ENCODE measurements at places on chromosomes 4 and X. TPM values are rescaled to one million over a fixed set of nuclear protein-coding genes. Genes with fewer than 3 reads are reported as not detected.

The TGIF2LX gene
- not detected for total RNA-seq

The ADGRG4 gene
- not detected for total RNA-seq

The FAM47A gene
- total RNA-seq: not detected

The OPN1LW gene
- total RNA-seq: not detected

The RAB41 gene
- not detected for total RNA-seq

The XPNPEP2 gene
- total RNA-seq: 0.32 TPM

The RRH gene
- total RNA-seq: not detected

The DRP2 gene
- total RNA-seq: 0.08 TPM

DNA sequence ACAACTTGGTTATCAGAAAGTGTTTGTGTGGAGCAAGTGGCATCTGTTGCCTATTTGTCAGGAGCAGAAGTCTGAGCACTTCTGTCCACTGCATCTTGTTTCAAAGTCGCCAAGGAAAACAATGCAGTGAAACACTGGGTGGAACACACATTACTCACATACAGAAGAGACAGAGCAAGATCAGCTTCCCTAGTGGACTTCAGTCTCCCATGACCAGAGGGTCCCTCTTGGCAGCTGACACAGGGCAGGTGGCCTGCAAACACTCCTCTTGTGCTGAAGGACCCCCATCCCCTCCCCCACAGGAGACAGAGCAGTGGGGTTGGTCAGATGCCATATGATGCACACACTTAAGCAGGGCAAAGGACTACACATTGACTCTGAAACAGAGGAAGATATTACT lies 3.6 kb upstream of the BBS12 start:
- no peaks in the 10 kb centered on the region for H3K27me3 ChIP-seq
- H3K36me3 ChIP-seq: no peaks in the 10 kb centered on the region
- H3K4me3 ChIP-seq: no peak overlapping the region
- no peak overlapping the region for H3K27ac ChIP-seq
- no peak for DNase-seq

GRCh38 chrX:12548746-12549145 lies 242.5 kb upstream of the PRPS2 start:
- no peaks in the 10 kb centered on the region for H3K36me3 ChIP-seq
- H3K27me3 ChIP-seq: no peaks in the 10 kb centered on the region
- H3K4me1 ChIP-seq: no peaks in the 10 kb centered on the region
- DNase-seq: no peak

GRCh38 chrX:33339219-33339618 lies 127.9 kb upstream of the DMD start:
- DNase-seq: no peak
- no peaks in the 10 kb centered on the region for H3K27me3 ChIP-seq
- no peak overlapping the region for H3K4me3 ChIP-seq
- no peak overlapping the region for H3K27ac ChIP-seq
- no peaks in the 10 kb centered on the region for H3K4me1 ChIP-seq

DNA sequence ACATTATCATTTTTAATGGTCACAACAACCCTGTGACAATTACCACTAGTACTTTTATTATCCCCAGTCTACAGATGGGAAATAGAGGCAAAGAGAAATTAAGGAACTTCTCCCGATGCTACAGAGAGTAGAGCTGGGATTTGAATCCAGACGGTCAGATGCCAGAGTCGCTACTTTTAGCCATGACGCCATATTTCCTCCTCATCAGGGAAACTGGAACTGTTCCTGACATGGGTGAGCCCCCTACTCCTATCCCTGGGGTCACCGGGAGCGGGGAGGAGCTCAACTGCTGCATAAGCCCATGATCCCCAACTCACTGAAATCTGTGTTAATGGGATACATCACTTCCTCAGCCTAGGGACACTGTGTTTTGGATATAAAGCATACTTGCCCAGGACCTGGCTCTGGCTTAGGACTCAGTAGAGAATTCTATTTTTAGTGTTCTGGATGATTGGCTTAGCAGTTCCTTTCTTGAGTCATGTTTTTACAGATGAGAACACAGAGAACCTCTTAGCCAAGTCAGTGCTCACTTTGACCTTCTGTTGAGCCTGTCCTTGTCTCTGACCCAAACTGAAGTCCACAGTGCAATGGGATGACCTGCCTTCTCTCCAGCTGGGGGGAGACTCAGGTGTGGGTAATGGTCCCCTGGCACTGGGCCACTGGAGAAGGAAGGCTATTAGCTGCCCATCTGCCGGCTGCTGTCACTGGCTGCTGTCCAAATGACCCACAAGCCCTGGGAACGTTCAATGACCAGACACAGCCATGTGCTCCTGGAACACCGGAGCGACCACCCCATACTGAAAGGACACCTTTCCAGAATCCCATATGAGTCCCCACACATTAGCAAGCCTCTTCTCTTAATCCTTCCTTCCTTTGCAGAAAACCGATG lies 90.8 kb upstream of the SHISA3 start:
- no peaks in the 10 kb centered on the region for H3K27me3 ChIP-seq
- no peaks in the 10 kb centered on the region for H3K4me1 ChIP-seq
- H3K4me3 ChIP-seq: no peak overlapping the region

- H3K27ac ChIP-seq: no peak overlapping the region
- no peak overlapping the region for H3K4me3 ChIP-seq
- H3K4me1 ChIP-seq: no peaks in the 10 kb centered on the region
- H3K27me3 ChIP-seq: no peaks in the 10 kb centered on the region
Observed at GRCh38 chr4:146343199-146343598, 128.9 kb downstream of the REELD1 start.

DNA sequence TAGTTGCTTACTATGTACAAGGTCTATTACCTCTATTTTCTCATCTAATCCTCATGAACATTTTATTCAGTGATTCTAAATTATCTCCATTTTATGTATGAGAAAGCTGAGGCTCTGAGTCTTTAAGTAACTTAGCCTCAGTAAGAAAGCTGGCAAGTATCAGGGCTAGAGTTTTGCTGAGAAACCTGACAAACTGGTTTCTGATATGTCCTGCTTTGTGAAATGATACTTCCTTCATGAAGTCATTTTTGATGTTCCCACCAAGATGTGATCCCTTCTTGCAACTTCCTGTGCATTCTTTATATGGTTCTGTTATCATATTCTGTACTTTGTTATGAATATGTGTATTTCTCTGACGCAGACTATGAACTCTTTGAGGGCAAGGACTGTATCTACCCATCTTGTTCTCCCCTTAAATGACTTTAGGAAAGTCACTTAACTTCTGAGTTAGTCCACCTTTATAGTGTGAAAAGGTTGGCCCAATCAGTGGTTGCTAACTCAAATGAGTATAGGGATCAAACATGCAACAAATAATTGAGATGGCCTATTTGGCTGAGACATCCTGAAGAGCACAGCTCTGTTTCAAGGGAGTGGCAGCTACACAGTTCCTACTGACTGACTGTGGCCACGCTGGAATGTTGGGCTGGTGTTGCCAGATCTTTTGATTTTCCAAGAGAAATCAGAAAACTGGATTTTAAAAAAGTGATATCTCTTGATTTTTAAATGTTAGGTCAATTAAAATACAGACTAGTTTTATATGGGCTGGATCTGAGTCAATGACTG lies 127.9 kb upstream of the AMOT start:
- DNase-seq: no peak
- no peaks in the 10 kb centered on the region for H3K27me3 ChIP-seq
- H3K27ac ChIP-seq: no peak overlapping the region
- no peaks in the 10 kb centered on the region for H3K36me3 ChIP-seq

- no peak for DNase-seq
- H3K27ac ChIP-seq: no peak overlapping the region
- H3K36me3 ChIP-seq: no peaks in the 10 kb centered on the region
- no peaks in the 10 kb centered on the region for H3K27me3 ChIP-seq
Observed at GRCh38 chr4:36917413-36917812, 327.1 kb upstream of the NWD2 start.

DNA sequence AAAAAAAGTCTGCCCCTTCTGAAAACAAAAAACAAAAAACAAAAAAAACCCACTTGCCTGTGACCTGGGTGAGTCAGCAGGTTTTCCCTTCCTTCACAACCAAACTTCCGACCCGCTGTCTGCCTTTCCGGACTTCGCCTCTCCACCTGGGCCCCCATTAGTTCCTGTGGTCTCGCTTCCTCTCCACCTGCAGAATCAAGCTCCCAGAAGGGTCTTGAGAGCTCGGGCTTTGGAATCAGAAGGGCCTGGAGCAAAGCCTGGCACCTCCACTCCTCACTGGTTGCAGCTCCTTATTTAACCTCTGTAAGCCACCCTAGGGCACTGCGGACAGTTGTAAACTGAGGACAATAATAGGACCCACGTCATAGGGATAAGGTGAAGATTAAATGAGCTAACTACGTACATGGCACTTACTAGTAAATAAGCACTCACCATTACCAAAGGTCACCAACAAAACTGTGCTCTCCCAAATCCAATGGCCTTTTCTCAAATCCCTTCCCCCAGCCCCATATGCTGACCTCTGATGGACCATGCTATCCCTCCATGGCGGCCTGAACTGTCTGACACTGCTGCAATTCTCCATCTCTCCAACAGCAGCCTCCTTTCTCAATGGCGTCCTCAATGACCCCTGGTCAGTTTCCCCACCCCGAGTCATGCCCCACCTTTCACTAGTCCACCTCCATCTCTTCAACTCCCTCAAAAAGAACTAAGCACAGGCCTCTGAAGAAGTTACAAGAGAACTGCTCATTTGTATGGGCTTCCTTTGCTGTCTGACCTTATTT lies 64.2 kb downstream of the IRF2 start:
- peak; percentile 35 for DNase-seq
- no peaks in the 10 kb centered on the region for H3K27me3 ChIP-seq
- H3K4me1 ChIP-seq: peaks cover 49% of the 10 kb centered on the region
- no peak overlapping the region for H3K4me3 ChIP-seq

- no peak overlapping the region for H3K4me3 ChIP-seq
- H3K27ac ChIP-seq: no peak overlapping the region
- no peak for DNase-seq
- H3K36me3 ChIP-seq: no peaks in the 10 kb centered on the region
Observed at GRCh38 chr4:173415885-173416653, 17.2 kb upstream of the SCRG1 start.

DNA sequence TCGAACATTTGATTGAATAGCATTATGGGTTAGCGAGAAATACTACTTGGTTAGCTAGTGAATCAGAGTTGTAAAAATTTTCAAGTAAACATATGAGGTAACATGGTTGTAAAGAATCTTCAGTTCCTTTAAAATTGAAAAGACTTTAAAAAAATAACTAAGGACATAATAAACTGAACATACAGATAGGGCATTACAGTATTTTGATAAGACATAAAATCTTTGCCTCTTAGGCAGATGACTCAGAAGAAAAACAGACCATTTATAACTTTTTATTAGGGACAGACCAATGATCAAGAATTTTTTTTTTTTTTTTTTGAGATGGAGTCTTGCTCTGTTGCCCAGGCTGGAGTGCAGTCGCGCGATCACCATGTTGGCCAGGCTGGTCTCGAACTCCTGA lies 43.1 kb downstream of the PNMA5 start:
- no peak overlapping the region for H3K27ac ChIP-seq
- H3K4me3 ChIP-seq: no peak overlapping the region
- no peaks in the 10 kb centered on the region for H3K27me3 ChIP-seq
- no peak for DNase-seq
- no peaks in the 10 kb centered on the region for H3K36me3 ChIP-seq

- no peak overlapping the region for H3K27ac ChIP-seq
- no peaks in the 10 kb centered on the region for H3K27me3 ChIP-seq
- no peaks in the 10 kb centered on the region for H3K36me3 ChIP-seq
- H3K4me3 ChIP-seq: no peak overlapping the region
- no peak for DNase-seq
- no peaks in the 10 kb centered on the region for H3K4me1 ChIP-seq
Observed at GRCh38 chr4:154836513-154836912, 55.4 kb downstream of the RBM46 start.

DNA sequence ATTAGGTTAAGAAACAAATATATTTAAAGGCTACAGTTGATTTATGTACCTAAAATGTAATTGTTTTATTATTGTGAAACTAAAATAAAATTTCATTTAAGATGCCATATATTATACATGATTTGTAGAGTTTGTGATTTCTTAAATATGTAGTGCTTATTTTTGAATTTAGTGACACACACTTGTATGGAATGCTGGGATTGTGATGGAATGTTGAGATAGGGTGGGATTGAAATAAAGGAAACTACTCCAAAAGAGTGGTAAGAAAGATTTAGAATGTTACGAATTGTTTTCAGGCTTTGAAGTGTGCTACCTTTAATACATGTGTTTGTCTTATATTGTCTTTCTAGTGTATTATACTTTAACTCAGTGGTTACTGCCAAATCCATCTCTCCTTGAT lies 330.3 kb upstream of the PITX2 start:
- no peaks in the 10 kb centered on the region for H3K27me3 ChIP-seq
- H3K4me1 ChIP-seq: no peaks in the 10 kb centered on the region
- H3K27ac ChIP-seq: no peak overlapping the region
- H3K4me3 ChIP-seq: no peak overlapping the region
- H3K36me3 ChIP-seq: no peaks in the 10 kb centered on the region

GRCh38 chr4:159281771-159282170 lies 178.9 kb downstream of the RAPGEF2 start:
- DNase-seq: no peak
- H3K4me3 ChIP-seq: no peak overlapping the region
- no peaks in the 10 kb centered on the region for H3K27me3 ChIP-seq
- no peaks in the 10 kb centered on the region for H3K36me3 ChIP-seq
- no peak overlapping the region for H3K27ac ChIP-seq

DNA sequence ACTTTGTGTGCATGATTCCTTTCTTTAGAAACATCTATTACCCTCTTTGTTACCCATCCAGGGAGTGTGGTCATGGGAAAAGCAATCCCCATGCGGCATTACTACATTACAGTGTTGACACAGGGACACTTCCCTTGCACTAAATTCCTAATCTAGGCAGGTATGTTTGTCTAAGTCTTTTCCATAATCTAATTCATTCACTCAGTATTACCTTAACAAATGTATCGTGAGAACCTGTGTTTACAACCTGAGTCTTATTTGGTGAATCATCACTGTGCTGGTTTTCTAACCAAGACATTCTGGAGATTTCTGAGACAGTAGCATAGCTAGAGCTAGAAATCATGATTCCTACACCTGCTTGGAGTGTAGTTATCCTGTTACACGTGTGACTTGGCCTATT lies 326.8 kb downstream of the BMPR1B start:
- H3K4me1 ChIP-seq: peaks cover 8% of the 10 kb centered on the region
- H3K27me3 ChIP-seq: no peaks in the 10 kb centered on the region

GRCh38 chr4:2941138-2942036 lies 21.8 kb downstream of the NOP14 start:
- H3K27ac ChIP-seq: no peak overlapping the region
- no peak for DNase-seq
- H3K4me1 ChIP-seq: peaks cover 16% of the 10 kb centered on the region
- no peak overlapping the region for H3K4me3 ChIP-seq
- H3K27me3 ChIP-seq: no peaks in the 10 kb centered on the region

DNA sequence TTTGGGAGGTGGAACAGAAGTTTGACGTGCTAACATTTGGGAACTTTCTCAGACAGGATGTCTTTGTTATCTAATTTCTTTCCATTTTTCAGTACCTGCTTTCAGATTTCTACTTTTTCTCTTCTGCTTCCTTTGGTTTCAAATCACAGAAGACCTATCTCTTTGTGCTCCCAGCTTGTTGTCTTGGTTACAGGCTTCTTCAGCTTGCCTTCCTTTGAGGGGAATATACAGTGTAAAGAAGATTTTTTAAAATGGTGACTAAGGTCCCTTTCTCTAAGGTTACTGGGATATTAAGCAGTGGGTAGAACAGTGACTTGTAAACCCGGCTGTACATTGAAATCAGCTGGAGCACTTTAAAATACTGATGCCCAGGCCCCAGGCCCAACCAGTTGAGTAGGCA lies 48.0 kb downstream of the TMEM164 start:
- H3K4me1 ChIP-seq: no peaks in the 10 kb centered on the region
- no peak overlapping the region for H3K4me3 ChIP-seq
- no peaks in the 10 kb centered on the region for H3K36me3 ChIP-seq
- H3K27me3 ChIP-seq: no peaks in the 10 kb centered on the region
- no peak overlapping the region for H3K27ac ChIP-seq

Measured in CD4-positive, alpha-beta memory T cell (primary cell).